ENCODE measurements at places on chromosomes 6 and 20. TPM values are rescaled to one million over a fixed set of nuclear protein-coding genes. Genes with fewer than 3 reads are reported as not detected.

SERAC1 gene
- 2.7 TPM for total RNA-seq

- H3K4me1 ChIP-seq = peaks cover 32% of the 10 kb centered on the region
- H3K36me3 ChIP-seq = no peaks in the 10 kb centered on the region
- H3K27ac ChIP-seq = peak overlapping the region; percentile 48
- no peak for DNase-seq
Observed at GRCh38 chr6:25008707-25009392, 73.1 kb upstream of the RIPOR2 start.

DNA sequence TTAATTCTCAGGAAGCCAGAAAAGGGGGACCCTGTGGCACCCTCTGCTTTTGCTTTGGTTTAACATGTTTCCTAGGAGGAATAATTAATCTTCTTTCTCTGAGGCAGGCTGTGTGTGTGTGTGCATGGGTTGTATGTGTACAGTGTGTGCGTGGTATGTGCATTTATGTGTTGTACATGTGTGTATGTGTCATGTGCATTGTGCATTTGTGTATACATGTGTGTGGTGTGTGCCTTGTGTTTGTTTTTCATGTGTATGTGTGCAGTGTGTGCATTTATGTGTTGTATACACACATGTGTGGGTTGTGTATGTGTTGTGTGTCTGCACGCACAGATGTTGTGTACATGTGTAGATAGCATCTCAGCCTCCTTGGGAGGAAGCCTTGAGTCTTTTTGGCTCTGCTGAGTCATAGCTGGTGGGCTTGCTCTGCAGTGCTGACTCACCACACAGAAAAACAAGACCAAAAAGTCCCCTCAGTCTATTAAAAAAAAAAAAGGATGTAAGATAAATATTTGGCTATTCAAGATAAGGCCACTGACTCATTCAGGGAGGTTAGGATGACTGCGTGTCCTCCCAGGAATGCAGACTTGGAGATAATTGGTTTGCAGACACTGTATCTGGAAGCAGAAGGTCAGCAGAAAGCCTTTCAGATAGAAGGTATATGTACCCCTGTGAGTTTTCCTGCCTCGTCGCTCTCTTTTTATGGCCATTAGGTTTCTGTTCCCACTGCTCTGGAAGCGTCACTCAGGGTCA is 58.6 kb downstream of the SYNJ2 start:
- peak; percentile 41 for DNase-seq
- no peaks in the 10 kb centered on the region for H3K27me3 ChIP-seq
- H3K27ac ChIP-seq = no peak overlapping the region
- no peak overlapping the region for H3K4me3 ChIP-seq
- peaks cover 21% of the 10 kb centered on the region for H3K36me3 ChIP-seq
- peaks cover 20% of the 10 kb centered on the region for H3K4me1 ChIP-seq

- H3K27me3 ChIP-seq = no peaks in the 10 kb centered on the region
- no peak for DNase-seq
- H3K36me3 ChIP-seq = no peaks in the 10 kb centered on the region
- no peak overlapping the region for H3K4me3 ChIP-seq
- H3K4me1 ChIP-seq = no peaks in the 10 kb centered on the region
Observed at GRCh38 chr6:1703923-1704322, 94.2 kb downstream of the FOXC1 start.

- H3K27ac ChIP-seq = no peak overlapping the region
- no peak for DNase-seq
- peak overlapping the region; percentile 4 for H3K4me3 ChIP-seq
- H3K27me3 ChIP-seq = peaks cover 43% of the 10 kb centered on the region
- peaks cover 4% of the 10 kb centered on the region for H3K4me1 ChIP-seq
- H3K36me3 ChIP-seq = no peaks in the 10 kb centered on the region
Observed at GRCh38 chr20:9516234-9516871, 2.0 kb downstream of the LAMP5 start.

GLP1R gene
- total RNA-seq = under 0.01 TPM

NXT1 gene
- total RNA-seq = 33.3 TPM

GRCh38 chr20:12815231-12815768 is 193.5 kb upstream of the SPTLC3 start:
- H3K36me3 ChIP-seq = no peaks in the 10 kb centered on the region
- H3K4me1 ChIP-seq = no peaks in the 10 kb centered on the region
- no peak for DNase-seq
- no peaks in the 10 kb centered on the region for H3K27me3 ChIP-seq
- no peak overlapping the region for H3K27ac ChIP-seq

GRCh38 chr6:79423216-79423615 is 114.0 kb downstream of the LCA5 start:
- H3K4me3 ChIP-seq = no peak overlapping the region
- no peaks in the 10 kb centered on the region for H3K36me3 ChIP-seq
- H3K27ac ChIP-seq = no peak overlapping the region
- no peaks in the 10 kb centered on the region for H3K27me3 ChIP-seq
- H3K4me1 ChIP-seq = no peaks in the 10 kb centered on the region
- no peak for DNase-seq

- no peak overlapping the region for H3K27ac ChIP-seq
- no peaks in the 10 kb centered on the region for H3K4me1 ChIP-seq
- no peak for DNase-seq
- no peak overlapping the region for H3K4me3 ChIP-seq
- H3K36me3 ChIP-seq = no peaks in the 10 kb centered on the region
Observed at GRCh38 chr6:127199470-127199869, 67.2 kb upstream of the RNF146 start.

- no peaks in the 10 kb centered on the region for H3K27me3 ChIP-seq
- H3K27ac ChIP-seq = no peak overlapping the region
- no peak overlapping the region for H3K4me3 ChIP-seq
- peaks cover 44% of the 10 kb centered on the region for H3K36me3 ChIP-seq
- H3K4me1 ChIP-seq = no peaks in the 10 kb centered on the region
Observed at GRCh38 chr6:33705955-33706725, 5.4 kb downstream of the UQCC2 start.

DNA sequence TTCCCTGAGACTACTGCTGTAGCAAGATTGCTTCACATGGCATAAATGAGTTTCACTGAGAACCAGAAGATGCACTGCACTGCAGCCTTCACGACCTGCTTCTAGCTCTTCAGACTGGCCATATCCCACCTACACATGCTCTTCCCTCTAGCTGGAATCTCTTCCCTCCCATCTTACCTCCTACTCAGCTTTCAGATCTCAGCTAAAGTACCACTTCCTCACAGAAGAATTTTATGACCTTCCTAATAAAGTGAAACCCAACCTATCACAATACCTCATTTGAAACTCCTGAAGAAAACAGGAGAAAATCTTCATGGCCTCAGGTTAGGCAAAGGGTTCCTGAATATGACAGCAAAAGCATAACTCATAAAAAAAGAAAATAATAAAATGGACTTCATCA is 99.9 kb downstream of the DTNBP1 start:
- no peak overlapping the region for H3K4me3 ChIP-seq
- H3K36me3 ChIP-seq = no peaks in the 10 kb centered on the region
- H3K27ac ChIP-seq = no peak overlapping the region
- DNase-seq = no peak

GRCh38 chr20:50813801-50814200 is 18.9 kb downstream of the BCAS4 start:
- H3K27ac ChIP-seq = no peak overlapping the region
- peaks cover 22% of the 10 kb centered on the region for H3K4me1 ChIP-seq
- H3K4me3 ChIP-seq = no peak overlapping the region
- DNase-seq = no peak

GRCh38 chr6:75368151-75368779 is 83.7 kb upstream of the TMEM30A start:
- no peaks in the 10 kb centered on the region for H3K4me1 ChIP-seq
- DNase-seq = no peak
- H3K36me3 ChIP-seq = no peaks in the 10 kb centered on the region
- H3K27ac ChIP-seq = no peak overlapping the region
- H3K27me3 ChIP-seq = no peaks in the 10 kb centered on the region

DNA sequence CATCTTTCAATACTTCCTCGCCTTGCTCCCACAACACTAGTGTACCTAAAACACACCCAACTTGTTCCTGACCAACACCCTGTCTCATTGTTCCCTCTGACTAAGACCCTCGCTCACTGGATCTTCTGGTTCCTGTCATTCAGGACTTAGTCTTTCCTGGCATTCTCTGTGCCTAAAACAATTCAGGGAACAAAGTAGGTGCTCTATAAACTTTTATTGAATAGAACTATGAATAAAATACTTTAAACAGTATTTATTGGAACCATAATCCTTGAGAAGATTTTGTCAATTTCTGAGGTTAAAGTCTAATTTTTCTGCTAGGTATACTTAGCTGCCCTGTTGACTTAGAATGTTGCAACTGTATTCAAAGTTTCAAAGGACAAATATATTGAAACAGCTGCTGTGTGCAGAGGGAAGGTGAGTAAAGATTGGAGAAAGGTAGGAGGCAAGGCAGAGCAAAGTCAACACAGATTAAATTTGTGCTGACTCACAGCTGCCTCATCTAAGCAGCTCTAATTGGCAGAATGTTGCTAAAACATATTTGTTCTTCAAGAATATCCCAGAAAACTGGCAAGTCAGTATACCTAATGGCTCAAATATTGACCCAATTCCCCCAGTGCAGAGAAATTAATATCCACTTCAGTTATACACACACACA is 37.6 kb downstream of the GSTA2 start:
- H3K36me3 ChIP-seq = no peaks in the 10 kb centered on the region
- no peak for DNase-seq
- no peaks in the 10 kb centered on the region for H3K27me3 ChIP-seq
- no peak overlapping the region for H3K4me3 ChIP-seq

PRDM13 gene
- total RNA-seq = not detected
